ENCODE measurements at places on chromosomes 3 and 15. TPM values are rescaled to one million over a fixed set of nuclear protein-coding genes. Genes with fewer than 3 reads are reported as not detected.

SLC9C1 gene
- total RNA-seq, result 0.09 TPM

HRH1 gene
- total RNA-seq, result 11.7 TPM

ZFAND6 gene
- total RNA-seq, result 169 TPM

LRRIQ4 gene
- not detected for total RNA-seq

COL7A1 gene
- total RNA-seq, result 1.4 TPM

SLC28A2 gene
- total RNA-seq, result not detected

MAN2A2 gene
- 27.6 TPM for total RNA-seq

SPCS1 gene
- total RNA-seq, result 36.6 TPM

THBS1 gene
- total RNA-seq, result 7,438 TPM

MYO5C gene
- 7.0 TPM for total RNA-seq

VPS13C gene
- total RNA-seq, result 81.6 TPM

PP2D1 gene
- not detected for total RNA-seq

BFSP2 gene
- not detected for total RNA-seq

KNG1 gene
- not detected for total RNA-seq

CCDC191 gene
- total RNA-seq, result 2.2 TPM

GOLGA8M gene
- total RNA-seq, result 0.09 TPM

CIB2 gene
- 4.0 TPM for total RNA-seq

SERINC4 gene
- total RNA-seq, result not detected

HEXA gene
- 47.8 TPM for total RNA-seq

RARB gene
- 51.6 TPM for total RNA-seq

RTP1 gene
- not detected for total RNA-seq

GPR149 gene
- total RNA-seq, result not detected

RETNLB gene
- total RNA-seq, result not detected

NOX5 gene
- under 0.01 TPM for total RNA-seq

CTDSPL gene
- 29.7 TPM for total RNA-seq

CDAN1 gene
- total RNA-seq, result 11.7 TPM

TM4SF18 gene
- total RNA-seq, result 56.6 TPM

FBXO40 gene
- total RNA-seq, result not detected

HESX1 gene
- 0.19 TPM for total RNA-seq

HEMK1 gene
- 9.5 TPM for total RNA-seq

RBMS3 gene
- total RNA-seq, result 42.9 TPM

LRRFIP2 gene
- total RNA-seq, result 64.1 TPM

AADACL2 gene
- not detected for total RNA-seq

BLM gene
- total RNA-seq, result 2.4 TPM

PLSCR2 gene
- total RNA-seq, result 0.18 TPM

KIAA1143 gene
- total RNA-seq, result 16.0 TPM

DAZL gene
- not detected for total RNA-seq

SLITRK3 gene
- total RNA-seq, result not detected

LHFPL4 gene
- total RNA-seq, result not detected

ALG1L2 gene
- not detected for total RNA-seq

CEP19 gene
- 2.4 TPM for total RNA-seq

Data from endothelial cell of coronary artery (primary cell).